ENCODE measurements at places on chromosomes 11 and 22. TPM values are rescaled to one million over a fixed set of nuclear protein-coding genes. Genes with fewer than 3 reads are reported as not detected.
A peak's percentile ranks its signal among the peaks of the same experiment; 100 is the strongest.

DNA sequence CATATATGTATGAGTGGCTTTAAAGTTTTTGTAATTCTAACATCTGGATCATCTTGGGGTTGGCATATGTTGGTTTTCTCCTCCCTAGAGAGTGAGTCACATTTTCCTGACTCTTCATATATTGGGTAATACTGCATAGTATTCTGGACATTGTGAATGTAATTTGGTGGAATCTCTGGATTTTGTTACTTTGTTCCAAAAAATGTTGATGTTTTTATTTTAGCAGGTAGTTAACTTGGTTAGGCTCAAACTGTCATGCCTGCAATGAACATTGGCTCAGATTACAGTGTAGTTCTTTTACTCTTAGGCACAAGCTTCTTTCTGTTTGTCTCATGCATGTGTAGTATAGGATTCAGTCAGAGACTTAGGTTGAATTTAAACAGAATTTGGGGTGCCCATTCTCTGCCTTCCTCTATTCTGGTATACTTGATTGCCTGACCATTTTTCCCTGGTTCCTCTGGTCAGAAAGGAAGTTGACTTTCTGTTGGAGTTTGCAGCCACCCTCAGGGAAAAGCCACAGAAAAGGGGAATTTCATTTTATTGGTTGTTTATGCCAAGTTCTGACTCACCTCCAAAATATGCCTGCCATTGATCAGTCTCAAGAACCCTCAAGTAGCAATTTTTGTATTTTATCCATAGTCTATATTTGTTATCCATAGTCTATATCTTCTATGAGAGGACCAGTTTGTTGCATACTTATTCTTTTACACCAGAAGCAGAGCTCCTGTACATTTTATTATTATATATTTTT lies 151.7 kb downstream of the UVRAG start:
- H3K27me3 ChIP-seq: no peaks in the 10 kb centered on the region
- H3K36me3 ChIP-seq: no peaks in the 10 kb centered on the region
- H3K4me1 ChIP-seq: no peaks in the 10 kb centered on the region
- DNase-seq: no peak

- no peak overlapping the region for H3K4me3 ChIP-seq
- DNase-seq: peak; percentile 71
- H3K36me3 ChIP-seq: no peaks in the 10 kb centered on the region
- peaks cover 29% of the 10 kb centered on the region for H3K4me1 ChIP-seq
- H3K27me3 ChIP-seq: no peaks in the 10 kb centered on the region
- no peak overlapping the region for H3K27ac ChIP-seq
Measured at GRCh38 chr22:42214633-42215415, 55.6 kb downstream of the TCF20 start.

GRCh38 chr11:75795276-75796090 lies 19.5 kb upstream of the UVRAG start:
- no peak overlapping the region for H3K27ac ChIP-seq
- DNase-seq: no peak
- no peaks in the 10 kb centered on the region for H3K27me3 ChIP-seq
- H3K4me3 ChIP-seq: no peak overlapping the region

GRCh38 chr11:72079819-72080325 lies 470 bp downstream of the NUMA1 start:
- peak overlapping the region; percentile 80 for H3K27ac ChIP-seq
- DNase-seq: no peak
- H3K4me3 ChIP-seq: peak overlapping the region; percentile 85

Gene SLC7A4
- not detected for total RNA-seq

Gene CRYBB2
- total RNA-seq: not detected

All from neural progenitor cell (in vitro differentiated cells).